Common myeloid progenitor, CD34-positive (primary cell): ENCODE measurements at places on chromosomes 7 and 10.

DNA sequence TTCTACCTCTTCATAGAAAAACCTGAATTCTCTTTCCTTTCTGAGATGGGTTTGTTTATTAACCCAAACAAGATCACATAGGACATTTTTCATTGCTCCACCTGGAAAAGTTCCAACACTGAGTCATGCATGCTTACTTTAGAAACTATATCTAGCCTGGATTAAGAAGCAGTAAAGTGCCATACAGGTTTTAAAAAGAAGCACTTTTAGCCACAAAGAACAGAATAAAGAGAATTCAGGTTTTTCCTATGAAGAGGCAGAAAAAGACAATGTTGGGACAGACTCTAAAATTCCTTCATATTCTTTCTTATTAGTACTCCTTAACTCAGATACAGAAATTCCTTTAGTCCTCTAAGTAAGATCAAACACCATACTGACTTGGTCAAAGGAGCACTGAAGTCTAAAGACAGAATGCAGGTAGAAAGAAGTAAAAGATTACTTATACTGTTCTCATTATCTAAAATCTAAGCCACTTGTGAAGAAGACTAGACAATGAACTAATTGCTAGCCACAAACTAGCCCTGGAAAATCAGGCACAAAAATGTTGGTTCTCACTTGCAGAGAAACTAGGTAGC, 241.3 kb downstream of the ANK3 start:
- no peak for DNase-seq

DNA sequence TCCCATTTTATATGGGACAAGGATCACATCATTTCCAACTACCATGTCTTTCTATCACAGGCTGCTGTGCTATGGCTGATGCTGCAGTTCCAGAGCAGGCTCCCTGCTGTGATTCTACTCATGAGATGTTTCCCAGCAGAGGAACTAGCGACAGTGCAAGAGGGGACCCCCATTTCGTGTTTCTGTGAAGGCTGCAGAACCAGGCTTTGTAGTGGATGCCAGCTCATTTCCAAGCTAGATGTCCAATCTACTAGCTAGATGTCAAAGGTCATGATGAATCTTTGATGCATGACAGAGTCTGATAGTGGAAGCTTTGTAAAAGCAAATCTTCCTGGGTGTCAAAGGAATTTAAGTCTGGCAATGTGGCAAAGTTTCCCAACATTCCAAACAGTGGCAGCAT, 21.2 kb upstream of the MYO3A start:
- DNase-seq = no peak

DNA sequence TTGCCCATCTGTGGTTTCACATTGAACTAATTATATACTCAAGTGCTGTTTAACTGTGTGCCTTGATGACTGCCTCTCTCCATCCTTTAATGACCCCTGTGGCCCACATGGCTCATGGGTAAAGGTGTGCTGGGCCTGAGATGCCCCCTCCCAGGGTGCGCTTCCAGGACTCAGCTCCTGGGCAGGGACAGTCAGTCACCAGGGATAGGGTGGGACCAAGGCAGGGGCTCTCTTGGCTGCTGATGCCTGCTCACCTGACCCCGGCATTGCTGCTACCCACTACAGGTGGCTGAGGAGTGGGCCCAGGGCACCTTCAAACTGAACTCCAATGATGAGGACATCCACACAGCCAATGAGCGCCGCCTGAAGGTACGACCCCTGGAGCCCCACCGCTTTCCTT, 6.5 kb downstream of the ASL start:
- no peak for DNase-seq

- DNase-seq = no peak
Measured at GRCh38 chr7:25722856-25723255, 429.1 kb upstream of the NFE2L3 start.

DNA sequence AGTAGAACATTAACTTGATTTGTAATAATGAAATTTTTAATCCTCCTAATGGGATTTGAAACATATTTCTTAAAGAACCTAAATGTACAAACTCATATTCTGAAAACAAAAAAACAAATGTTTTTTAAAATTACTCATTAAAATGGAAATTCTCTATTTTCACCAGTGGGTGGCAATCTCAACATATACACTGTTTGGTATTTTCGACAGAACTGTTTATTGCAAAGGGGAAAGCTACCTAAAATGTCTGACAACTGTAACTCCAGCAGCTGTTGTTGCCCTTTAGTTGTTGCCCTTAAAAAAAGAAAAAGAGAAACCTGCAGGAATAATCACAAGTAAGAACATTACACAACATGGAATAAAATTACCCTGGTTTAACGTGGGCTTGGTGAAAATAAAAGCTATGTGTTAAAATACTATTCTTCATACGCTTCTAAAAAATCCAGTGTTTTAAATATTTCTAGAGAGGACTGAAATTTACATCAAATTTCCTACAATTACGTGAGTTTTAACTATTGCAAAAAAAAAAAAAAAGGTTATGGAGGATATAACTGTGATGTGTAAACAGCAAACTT, 54.5 kb downstream of the COL1A2 start:
- peak; percentile 71 for DNase-seq

DNA sequence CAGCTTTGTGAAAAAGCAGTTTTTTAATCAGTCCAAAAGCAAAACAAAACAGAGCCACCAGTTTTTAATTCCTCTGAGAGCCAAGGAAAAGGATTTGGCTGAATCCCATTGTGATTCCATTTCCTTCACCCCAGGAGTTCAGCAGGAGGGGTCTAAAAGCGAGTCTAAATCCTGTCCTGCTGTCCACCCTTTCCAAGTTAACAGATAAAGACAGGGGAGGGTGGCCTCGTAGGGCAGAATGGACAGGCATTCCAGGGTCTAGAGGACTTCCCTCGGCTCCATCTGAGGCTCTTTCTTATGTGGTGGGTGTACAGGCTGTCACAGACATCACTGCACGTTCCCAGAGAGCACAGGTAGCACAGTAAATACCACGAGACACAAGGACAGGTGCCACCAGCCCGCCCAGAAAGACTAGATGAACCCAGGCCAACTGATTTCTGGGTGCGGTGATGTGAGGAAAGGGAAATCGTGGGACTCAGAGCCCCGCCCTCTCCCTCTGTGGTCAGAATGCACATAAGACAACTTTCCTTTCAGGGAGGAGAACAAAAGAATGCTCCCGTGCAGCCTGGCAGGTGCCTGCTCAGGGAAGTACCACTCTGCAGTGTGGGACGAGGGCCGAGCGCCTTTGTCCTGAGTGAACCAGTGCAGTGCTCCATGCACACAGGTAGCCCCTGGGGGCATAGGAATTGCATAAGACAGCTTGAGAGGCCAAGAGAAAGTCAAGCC, 119.7 kb downstream of the ABLIM1 start:
- no peak for DNase-seq

- DNase-seq = no peak
Measured at GRCh38 chr7:122674502-122674901, 24.4 kb downstream of the RNF133 start.

DNA sequence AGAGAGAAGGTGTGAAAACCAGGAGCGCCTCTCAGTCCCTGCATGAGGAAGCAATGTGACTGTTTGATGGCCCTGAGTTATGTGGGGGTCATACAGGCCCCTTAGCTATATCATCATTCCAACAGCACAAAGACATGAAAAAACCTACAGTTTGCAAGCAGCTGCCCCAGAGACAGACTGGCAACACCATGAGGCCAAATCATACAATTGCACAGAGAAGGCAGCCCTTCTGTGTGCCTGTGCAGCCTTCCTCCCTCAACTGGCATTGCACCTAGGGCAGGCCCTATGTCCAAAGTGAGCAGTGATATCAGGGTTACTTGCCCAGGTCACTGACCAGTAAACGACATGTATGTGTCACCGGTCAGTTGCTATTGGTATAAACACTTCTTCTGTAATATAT, 41.6 kb downstream of the GPRIN2 start:
- DNase-seq = no peak

GRCh38 chr10:70352401-70353097, 29.9 kb downstream of the LRRC20 start:
- no peak for DNase-seq

GRCh38 chr7:2306688-2307087, 7.6 kb downstream of the SNX8 start:
- no peak for DNase-seq

DNA sequence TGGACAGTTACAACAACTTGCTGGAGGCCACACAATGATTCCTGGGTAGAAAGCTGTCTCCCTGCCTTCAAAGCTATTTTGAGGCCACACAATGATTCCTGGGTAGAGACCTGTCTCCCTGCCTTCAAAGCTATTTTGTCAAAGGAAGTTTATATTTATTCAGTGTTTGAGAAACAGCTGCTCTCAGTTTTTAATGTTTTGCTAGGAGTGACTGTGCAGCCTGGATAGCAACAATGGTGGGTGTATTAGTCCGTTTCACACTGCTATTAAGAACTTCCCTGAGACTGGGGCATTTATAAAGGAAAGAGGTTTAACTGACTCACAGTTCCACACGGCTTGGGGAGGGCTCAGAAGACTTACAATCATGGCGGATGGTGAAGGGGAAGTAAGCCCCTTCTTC, 3.9 kb upstream of the SGPL1 start:
- DNase-seq = no peak

GRCh38 chr7:16804674-16805439, at the start of gene AGR2:
TSS of gene AGR2 (minus strand) at chr7:16804999. CDS start at chr7:16801796, 3,203 bp downstream.
- DNase-seq = no peak

DNA sequence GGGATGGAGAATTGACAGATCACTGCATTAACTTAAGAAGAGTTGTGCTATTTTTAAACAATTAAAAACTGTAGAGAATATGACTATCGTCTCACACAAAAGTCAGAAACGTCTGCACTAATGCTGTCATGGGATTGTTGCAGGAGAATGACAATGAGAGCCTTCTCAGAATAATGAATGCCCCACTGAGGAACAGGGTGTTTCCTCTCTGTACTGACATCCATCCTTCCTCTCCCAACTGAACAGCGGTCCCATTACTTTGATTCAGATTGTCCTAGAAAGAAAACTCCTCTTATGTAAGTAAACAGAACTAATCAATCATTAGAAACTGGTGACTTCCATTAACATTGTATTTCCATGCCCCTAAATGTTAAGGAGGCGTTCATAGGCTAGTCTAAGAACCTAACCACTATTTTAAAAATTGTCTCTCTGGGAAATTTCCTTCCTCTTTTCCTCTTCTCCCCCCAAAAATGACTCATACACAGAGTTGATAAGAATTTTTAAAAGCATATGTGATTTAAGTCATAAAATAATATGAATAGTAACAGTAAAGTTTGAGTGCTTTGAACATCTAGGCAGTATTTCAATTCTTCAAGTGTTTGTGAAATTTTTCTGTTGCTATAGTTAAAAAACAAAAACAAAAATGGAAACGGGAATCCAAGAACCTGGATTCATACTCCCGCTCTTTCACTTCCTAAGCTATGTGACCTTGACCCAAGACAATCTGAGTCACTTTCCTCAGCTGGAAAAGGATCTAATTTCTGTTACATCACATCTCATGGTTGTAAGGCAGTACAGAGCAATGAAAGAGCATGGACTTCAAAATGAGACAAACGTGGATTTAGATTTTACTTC, 12.7 kb upstream of the MACC1 start:
- no peak for DNase-seq

DNA sequence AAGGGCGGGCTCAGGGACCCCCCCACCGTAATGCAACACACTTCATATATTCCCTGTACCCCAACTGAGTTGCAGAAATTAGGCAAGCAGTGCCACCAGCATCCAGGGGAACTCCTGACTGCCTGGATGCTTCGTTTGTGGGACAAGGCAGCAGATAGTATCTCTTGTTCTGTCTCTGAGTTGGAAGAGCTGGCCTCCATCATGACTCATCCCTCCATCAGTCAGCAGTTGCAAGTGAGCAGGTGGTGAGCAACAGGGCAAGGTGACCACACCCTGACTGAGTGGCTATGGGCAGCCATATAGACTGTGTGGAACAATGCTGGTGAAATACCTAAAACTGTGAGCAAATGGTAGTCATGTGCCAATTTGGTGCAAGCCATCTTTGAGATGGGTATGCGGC, 22.8 kb upstream of the ADAMTS14 start:
- DNase-seq = no peak

DNA sequence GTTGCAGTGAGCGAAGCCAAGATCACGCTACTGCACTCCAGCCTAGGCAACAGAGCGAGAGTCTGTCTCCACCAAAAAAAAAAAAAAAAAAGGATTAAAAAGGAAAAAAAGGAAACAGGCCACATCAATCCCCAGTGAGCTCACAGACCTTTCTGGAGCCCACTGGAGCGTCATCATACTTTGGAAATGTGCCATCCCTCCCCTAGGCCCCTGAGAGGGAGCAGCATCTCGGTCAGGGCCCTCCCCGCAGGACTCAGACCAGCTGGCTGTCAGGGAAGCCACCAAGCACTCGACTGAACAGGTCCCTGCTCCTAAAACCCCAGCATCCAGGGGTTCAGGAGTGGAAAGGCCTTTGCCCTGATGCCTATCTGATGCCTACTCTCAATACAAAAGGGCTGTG, 97.9 kb upstream of the SH2B2 start:
- DNase-seq = no peak

DNA sequence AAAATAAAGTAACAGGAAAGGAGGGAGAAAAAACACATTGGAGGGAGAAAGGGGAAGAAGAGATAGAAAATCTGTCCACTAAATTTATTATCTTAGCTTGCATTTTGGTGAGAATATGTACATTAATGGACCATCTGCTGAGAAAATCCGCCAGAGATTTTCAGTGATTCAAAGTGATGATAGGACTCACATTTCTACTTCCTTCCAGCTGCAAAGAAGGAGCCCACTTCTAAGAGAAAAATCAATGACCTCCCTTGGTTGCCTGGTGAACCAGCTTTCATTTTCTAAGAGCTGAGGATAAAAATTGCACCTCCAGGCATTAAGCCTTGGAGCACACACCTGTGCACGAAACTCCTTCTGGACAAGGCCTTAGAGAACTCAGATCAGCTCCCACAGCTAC, 404.3 kb downstream of the SFMBT2 start:
- DNase-seq = no peak

- no peak for DNase-seq
Measured at GRCh38 chr10:7706534-7707073, 3.5 kb downstream of the ITIH2 start.

GRCh38 chr7:44845451-44845850, 2.4 kb downstream of the H2AZ2 start:
- DNase-seq = peak; percentile 48

- DNase-seq = peak; percentile 82
Measured at GRCh38 chr10:19488592-19489280, 327.5 kb upstream of the PLXDC2 start.

DNA sequence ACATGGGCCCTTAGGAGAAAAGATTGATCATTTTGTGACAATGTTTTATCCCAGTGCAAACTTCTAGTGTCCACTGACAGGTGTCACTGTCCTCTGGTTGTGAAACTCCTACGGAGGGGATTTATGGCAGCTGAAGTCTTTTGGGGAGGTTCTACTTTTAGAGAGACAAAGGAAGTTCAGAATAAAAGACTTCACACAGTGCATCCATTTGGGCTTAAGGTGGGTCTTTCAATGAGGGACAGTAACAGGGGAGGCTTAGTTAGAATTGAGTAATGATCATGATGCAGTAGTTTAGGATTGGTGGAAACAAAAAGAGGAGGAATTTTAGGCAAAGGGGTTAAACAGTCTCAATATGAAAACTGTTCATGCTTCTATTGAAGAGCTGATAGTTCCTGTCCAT, 501.1 kb upstream of the NRP1 start:
- DNase-seq = no peak

- DNase-seq = no peak
Measured at GRCh38 chr10:43305876-43306275, 39.0 kb upstream of the RASGEF1A start.
